DMS79 (cell line): ENCODE measurements at places on chromosomes 5 and 9.

- DNase-seq, result no peak
Observed at GRCh38 chr9:119060629-119061385, 308.4 kb downstream of the BRINP1 start.

DNA sequence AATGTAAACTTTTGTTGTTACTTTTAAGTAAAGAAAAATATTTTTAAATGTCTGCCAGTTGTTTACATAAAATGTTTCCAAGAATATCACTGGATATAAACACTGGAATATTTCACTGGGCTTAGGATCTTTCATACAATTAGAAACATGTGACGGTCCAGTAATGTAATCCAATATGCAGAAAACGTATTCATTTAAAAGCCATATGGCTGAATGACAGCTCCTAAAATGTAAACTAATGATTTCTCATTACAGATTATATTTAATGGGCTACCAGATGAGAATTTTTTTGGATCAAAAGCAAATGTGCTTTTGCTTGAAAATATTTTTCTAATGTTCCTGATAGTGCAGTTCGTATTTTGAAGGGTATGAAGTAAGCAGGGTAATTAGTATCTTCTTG lies 124.3 kb downstream of the TTC39B start:
- no peak for DNase-seq

DNA sequence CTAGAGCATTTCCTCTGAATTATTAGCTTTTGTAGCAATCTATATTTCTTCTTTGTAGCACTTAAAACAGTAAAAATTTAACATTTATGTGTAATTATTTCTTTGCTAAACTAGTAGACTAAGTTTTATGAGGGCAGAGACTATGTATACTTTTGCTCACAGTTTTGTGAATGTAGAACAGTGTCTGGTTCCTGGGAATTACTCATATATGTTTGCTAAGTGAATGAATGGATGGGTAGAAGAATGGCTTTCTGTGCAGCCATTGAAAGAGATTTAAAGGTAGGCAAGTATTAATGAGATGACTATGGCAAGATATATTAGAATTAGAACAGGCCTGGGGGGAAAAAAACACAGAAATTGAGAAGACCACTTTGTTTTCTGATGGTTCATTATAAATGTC lies 140.1 kb downstream of the PAM start:
- DNase-seq, result no peak

DNA sequence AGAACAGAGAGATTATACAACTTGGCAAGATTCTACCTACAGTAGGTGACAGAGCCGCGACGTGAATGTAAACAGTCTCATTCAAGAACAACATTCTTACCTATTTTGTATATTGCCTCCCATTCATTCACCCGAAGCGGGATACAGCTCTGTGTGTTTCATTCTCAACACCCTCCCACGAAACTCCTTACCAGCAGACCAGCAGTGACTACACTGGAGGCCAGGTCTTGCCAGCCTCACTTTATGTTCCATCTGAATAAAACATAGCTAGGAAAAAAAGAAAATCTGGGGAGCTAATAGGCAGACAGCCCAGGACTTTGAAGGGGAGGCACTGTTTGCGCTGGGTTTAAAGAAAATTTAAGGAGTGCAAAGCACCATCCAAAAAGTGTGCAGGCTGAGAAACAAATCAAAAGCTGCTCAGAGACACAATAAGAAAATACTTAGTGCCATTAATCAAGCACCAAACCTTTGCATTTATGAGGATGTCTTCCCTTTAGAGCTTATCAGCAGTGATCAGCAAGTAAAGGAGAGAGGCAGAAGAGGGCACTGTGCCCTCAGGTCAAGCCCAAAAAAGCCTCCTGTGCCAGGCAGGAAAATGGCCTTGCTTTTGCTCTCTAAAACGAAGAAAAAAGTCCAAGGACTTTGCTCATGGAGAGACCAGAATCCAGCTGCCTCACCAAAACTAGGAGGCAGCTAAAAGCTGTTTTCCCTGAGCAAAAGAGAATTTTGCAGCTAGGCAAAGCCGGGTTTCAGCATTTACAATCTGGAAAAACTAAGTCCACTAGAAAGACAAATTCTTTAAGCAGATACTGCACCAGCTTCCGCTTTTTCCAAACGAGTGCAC lies 295.1 kb downstream of the BNC2 start:
- DNase-seq, result no peak

DNA sequence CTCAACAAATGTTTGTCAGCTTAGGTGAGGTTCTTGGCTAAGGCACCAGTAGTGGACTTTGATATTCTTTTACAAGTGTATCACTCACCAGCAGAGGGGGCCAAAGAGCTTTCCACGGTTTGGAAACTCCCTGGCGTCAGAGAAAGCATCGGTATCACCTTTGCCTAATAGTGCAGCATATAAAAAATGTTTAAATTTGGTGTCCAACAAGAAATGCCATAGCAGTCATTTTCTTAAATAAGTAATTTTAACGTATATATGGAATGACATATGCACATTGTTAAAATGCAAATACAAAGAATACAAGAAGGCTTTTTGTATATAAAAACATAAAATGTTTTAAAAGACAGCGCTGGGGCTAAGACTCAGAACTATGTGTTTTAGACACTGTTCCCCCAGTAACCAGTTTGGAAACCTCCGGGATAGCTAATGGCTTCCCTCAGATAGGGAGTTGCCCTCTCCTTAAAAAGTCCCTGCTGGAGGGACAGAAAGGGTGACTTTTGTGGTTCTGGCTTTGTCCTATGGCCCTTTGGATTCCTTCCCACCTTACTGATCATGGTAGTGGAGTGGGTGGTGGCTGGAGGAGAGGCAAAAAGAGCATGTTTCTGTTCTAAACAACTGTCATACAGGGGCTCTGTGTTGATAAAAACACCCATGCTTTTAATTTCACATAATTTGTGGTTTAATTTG lies 124.6 kb downstream of the GPBP1 start:
- peak; percentile 12 for DNase-seq

DNA sequence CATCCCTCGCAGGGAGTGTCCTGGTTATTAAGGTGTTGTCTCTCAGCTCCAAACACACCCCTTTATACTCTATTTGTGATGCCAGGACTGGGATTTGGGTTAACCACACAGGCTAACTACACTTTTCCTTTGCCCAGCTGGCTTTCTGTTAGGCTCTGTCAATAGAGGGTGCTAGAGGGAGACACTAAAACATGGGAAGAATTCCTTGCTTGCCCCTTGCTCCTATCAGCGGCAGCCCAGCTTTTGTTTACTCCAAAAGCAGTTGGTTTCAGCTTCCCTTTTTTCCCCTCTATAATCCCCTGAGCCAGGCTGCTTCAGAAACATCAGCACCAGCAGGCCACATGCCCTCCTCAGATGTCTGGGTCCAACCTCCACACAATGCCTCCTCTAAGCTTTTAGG lies 297.1 kb downstream of the KCTD16 start:
- no peak for DNase-seq

DNA sequence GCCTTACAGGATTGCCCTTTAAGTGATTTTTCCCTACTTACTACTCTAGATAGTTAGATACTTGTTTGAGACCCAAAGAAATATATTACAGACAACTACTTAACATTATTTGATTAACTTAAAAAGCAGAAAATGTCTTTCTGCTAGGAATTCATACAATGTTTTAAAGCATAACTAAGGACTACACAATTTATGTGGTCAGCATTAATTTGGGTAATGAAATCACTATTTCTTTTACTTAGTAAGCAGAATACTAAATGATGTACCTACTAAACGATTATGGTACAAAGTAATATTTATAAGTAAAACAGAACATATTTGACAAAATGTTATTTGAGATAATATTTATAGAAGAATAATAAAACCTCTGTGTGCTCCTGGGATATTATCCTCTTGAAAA lies 371.9 kb upstream of the ARRDC3 start:
- no peak for DNase-seq

DNA sequence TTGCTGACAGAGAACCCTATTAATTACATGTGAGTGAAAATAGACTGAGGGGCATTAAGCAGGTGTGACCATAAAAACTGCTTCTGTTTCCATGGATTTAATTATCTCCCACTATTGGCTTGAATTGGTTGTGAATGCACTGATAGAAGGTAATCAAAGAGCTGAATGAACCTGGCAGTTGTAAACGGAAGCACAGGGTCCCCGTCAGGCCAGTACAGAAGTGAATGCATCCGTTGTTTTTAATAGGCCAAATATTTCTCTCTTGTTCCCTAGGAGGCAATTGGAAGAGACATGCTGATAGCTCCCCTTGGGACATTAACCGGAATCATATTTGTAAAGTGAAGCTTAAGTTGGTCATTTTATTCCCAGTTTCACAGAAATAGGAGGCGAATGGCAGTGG lies 147.0 kb downstream of the CAVIN4 start:
- no peak for DNase-seq

DNA sequence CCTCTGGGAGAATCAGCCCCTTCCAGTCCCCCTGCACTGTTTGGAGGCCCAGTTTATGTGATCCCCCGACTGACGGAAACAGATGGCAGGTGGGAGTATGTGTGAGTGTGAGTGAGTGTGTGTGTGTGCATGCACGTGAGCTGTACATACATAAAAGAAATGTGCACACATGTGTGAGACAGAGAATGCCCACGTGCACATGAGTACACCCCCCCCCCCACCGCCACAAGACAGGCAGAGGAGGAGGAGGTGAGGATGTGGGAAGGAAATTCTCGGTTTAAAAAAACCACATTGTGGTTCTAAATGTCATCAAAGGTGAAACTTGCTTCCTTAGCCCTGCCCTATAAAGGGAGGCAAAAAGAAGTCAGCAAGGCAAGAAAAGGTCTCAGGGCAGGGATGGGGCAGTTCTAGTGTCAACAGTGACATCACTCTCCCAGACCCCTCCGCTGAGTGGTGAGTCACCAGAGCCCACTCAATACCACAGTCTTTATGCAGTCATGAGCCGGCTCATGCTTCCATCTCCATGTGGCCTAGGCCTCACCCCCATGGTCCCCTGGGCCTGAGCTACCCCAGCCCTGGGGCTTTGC lies 79.2 kb upstream of the HSPA9 start:
- DNase-seq, result no peak

DNA sequence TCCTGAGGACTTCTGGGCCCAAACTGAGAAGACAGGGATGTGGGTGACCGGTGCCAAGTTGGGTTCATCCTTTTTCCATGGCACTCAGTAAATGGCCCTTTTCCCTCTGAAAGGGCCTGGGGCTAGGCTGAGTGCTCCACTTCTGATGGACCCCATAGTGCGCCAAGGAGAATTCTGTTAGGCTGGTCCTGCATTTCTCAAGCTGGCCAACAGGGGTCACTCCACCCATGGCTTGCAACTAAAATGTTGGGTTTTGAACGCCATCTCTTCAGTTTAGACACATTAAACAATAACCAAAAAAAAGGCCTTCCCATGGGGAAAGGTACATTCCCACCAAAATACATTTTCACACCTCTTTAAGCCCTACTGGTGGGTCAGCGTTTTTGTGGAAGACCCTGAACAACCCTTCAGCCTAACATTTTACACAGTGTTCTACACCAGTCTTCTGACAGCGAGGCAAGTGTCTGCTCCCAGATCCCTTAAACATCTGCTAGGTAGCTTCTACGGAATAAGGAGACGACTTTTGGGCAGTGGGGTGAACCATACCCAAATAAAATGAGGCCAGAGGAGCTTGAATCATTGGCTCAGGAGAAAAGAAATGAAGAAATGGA lies 27.3 kb downstream of the CNTFR start:
- no peak for DNase-seq

DNA sequence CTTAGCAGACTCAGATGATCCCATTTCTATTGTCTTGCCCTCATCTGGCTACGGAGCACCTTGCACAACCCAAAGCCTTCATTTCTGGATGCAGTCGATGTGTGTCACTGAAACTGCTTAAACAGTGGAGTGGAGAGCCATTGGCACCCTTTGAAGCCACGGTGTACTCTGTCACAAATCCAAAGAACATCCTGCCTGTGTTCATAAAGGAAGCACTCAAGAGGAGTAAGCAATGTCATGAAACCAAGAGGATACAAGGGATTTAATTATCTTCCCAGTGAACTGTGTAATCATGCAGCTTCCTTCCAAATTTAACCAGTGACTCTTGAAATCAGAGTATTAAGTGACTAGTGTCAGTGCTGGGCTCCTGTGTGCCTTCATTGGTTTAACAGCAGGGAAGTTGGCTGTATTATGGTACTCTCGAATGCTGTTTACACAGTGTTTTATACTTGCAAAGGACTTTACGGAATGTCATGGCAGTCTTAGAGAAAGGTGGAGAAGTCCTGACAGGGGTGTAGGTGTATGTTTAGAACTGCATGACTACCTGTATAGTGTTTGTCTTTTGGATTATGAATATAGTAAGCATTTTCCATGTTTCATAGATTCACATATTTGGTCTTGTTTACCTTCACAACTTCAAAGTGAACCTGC lies 41.9 kb downstream of the CD180 start:
- DNase-seq, result peak; percentile 57

- no peak for DNase-seq
Observed at GRCh38 chr5:66629446-66629845, 33.3 kb downstream of the MAST4 start.
